Activated naive CD4-positive, alpha-beta T cell treated with anti-CD3 and anti-CD28 coated beads, Interleukin-2, amount 10 ng/mL, durations not matched to agents 7 days and 5 days (primary cell): ENCODE measurements at places on chromosomes 11 and 22.

DNA sequence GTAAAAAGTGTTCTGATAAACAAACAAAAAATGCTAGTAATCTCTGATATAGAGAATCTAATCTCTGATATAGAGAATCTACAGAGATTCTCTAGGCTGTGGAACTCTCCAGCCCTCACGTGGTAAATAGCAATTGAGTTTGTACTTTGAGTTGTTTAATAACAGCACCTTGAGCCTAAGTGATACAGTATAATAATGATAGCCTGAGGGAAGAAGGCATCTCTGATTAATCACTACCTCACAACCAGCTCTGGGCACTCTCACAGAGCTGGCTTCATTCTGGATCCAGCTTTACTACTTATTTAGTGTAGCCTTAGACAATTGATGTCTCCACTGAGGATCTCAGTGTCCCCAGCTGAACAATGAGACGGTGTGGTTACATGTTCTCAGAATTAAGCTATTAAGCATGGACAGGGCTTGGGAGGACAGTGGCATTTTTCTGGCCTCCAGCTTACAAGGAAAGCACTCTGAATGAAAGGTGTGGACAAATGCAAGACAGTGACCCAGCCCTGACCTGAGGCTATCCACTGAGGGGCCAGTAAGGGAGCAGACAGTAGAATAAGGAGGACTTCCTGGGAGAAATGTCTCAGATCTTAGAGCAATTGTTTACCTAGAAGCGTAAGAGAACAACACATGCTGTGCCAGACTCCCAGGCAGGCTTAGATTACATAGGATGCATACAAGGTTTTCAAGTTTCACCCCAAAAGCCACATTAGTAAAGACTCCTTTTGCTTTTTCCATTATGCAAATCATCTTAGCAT lies 88.7 kb upstream of the DRD2 start:
- no peak for DNase-seq

- no peak for DNase-seq
Measured at GRCh38 chr11:66860449-66860831, 3.6 kb downstream of the LRFN4 start.

GRCh38 chr11:113472471-113472870 lies 2.7 kb downstream of the DRD2 start:
- no peak for DNase-seq

- no peak for DNase-seq
Measured at GRCh38 chr11:108718466-108718865, 53.6 kb downstream of the DDX10 start.

DNA sequence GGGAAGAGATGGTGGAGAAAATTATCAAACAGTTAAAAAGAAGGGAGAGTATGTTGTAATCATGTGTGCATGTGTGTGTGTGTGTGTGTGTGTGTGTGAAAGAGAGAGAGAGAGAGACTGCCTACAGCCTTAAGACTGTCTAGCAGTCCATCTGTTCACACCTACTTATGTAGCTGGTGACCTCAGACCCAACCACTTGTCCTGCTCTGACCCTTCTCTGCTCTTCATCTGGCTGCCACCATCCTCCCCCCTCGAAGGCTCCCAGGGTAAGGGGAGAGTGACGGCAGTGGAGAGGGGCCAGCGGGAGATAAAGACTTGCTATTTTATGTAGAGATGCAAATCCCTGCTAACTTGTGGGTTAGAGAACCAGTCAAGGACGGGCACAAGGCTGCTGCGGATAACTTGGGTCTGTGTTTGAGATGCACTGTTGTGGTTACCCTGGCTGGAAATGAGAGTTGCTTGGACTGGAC lies 24.9 kb upstream of the GRAMD1B start:
- no peak for DNase-seq

DNA sequence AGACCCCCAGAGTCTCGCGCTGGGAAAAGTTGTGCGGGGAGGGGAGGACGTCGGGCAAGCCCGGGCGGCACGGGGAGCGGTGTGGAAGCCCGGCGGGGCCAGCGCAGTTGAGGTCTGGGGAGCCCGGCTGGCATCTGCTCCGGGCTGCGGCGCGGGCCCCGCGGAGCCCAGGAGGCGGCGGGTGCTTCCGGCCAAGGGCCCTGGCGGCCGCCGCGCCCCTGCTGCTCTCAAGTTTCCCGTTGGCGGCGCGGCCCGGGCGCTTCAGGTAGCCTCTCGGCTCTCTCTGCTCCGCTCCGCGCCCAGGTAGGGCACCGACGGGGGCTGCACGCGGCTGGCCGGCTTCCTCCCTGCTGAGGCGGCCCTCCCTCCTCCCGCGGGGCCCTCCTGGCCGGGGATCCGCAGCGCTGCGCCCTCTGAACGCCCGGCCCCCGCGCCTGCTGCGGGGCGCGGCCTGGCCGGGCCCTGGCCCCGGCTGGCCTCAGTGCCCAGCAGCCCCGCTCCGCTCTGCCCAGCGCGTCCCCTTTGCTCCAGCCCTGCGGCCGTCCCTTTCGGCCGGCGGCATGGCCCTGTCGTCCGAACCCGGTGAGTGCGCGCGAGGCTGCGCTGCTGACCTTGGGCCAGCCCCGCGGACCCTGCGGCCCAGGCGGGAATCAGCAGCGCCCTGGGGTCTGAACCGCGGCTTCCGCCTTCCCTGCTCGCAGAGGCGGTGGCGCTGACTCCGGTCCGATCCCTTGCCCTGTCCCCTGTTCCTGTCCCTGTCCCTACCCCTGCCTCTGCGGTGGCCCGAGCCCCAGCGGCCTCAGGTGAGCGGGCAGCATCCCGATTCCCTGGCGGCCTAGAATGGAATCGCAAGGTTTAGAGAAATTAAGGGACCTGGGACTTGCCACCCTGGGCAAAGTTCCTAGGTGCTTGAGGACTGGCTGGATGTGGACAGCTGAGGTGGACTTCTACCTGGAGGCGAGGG lies 4.3 kb upstream of the AMPD3 start:
- DNase-seq = peak; percentile 65

GRCh38 chr11:3781423-3781822 lies 15.9 kb downstream of the NUP98 start:
- no peak for DNase-seq

DNA sequence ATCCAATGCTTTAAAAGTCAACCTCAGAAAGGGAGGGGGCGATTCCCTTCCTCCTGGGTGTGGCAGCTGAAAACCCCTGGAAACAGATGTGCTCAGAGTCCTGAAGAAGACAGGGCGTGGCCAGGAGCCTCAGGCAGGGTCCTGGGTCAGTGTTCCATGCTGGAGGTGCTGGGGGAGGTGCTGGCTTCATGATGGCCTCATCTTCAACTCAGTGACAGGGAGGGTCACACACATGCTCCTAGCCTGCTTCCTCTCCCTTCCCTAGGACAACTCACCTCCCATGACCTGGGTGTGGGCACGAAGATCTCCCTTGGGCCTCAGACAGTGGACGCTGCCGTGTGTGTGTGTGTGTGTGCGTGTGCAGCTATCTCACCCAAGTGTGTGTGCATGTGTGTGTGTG lies 245.6 kb upstream of the B3GAT1 start:
- DNase-seq = no peak

DNA sequence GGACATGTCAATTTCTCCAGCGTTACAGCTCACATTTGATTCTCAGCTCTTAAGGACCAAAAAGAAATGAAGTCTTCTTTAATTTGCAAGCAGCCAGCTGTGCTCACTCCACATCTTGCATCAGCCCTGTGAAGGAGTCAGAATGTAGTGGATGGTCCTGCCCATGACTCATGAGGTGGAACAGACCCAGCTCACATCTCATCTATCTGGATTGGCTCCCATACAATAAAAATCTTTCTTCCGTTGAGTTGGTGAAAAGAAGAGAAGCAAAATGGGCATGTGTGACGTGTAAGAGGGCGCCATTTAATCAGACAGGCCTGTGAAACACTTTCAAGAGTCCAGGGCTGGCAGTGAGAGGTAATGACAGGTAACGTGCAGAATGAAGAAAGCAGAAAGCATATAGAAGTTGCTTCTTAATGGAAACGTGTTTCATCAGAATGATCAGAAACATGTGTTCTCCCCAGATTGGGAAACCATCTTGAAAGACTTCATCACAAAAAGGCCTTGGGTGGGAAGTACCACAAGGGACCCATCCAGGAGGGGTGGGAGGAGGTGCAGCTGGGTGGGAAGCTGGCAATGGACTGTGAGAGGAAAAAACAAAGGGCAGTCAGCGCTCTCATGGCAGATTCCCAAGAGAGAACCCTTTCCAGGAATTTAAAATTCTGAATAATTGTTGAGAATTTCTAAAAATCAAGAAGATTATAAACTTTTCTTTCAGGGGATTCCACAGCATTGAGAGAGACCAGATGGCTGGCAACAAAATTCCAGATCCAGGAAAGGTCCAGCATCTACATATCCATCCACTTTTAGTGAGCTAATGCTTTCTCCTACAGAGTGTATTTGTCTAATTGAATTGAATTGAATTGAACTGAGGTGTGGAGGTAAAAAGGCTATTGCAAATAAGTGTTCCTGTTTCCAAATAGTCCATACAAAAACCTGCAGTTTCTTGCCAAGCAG lies 57.0 kb downstream of the ETS1 start:
- no peak for DNase-seq

- no peak for DNase-seq
Measured at GRCh38 chr22:23773483-23774113, 949 bp downstream of the MMP11 start.

- DNase-seq = peak; percentile 47
Measured at GRCh38 chr11:67303835-67304411, 593 bp downstream of the SSH3 start.
